ENCODE measurements at places on chromosomes 7 and 10.

GRCh38 chr10:77074104-77074624, 563.4 kb downstream of the KCNMA1 start:
- DNase-seq, result no peak

GRCh38 chr7:134388336-134389019, 70.4 kb downstream of the AKR1B1 start:
- DNase-seq, result no peak

DNA sequence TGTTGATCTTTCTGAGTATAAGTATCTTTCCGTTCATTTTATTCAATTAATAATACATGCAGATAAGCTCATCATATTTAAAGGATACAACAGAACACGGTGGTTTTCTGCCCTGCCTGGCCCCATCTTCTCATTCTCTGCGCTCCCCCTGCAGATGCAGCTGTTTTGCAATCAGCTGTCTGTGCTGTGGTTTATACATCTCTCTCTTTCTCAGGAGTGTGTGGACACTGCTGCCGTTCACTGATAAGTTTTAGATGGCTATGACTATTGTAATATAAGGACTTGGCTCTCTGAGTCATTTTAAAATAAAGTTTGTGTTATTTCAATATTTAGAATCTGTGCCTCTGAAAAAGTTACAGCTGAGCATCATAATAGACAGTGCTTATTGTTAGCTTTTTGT, 54.5 kb downstream of the CUL1 start:
- DNase-seq, result no peak

DNA sequence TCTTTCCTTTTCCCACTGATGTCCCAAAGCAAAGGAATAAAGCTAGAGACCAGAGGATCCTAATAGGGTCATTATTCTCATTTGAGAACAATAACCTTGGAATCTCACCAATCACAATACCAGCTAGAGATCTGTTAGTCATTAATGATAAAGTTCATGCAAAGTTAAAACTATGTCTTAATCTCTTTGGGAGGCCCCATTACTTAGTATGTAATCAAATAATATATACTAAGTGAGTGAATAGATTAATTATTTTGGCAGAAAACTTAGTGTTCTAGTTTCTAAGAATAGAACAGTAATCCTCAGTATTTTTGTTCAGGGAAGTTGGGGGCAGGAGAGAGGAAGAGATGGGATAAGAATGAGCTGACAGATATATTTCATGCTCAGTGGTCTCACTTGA, 227.2 kb downstream of the MTERF1 start:
- no peak for DNase-seq

DNA sequence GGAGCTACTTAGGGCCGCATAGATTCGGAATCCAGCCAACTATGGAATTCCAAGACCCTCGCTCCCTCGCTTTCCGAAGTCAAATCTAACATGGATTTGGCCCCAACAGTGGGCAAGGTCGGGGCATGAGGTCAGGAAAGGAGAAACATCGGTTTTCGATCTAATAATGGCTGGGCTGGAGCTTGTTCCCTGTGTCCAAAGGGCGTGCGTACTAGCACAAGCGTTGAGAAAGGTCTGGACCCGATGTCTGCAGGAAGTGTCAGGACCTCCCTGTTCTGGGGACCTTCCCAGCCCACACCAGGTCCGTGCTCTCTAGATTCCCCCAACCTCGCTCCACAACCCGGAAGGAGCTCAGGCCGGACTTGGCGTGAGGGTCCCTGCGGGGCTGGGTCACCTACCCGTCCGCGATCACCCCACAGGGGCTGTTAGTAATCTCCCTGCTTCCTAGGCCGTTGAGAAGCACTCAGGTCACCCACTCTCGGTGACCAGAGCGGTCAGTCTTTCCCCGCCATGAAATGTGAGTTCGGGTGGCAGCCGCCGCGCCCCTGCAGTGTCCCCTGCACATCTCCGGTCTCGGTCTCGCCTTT, 4.8 kb downstream of the FEZF1 start:
- no peak for DNase-seq

- no peak for DNase-seq
Observed at GRCh38 chr10:88764110-88764509, 4.3 kb downstream of the LIPN start.

- DNase-seq, result no peak
Observed at GRCh38 chr10:66627156-66627555, 298.7 kb upstream of the LRRTM3 start.

DNA sequence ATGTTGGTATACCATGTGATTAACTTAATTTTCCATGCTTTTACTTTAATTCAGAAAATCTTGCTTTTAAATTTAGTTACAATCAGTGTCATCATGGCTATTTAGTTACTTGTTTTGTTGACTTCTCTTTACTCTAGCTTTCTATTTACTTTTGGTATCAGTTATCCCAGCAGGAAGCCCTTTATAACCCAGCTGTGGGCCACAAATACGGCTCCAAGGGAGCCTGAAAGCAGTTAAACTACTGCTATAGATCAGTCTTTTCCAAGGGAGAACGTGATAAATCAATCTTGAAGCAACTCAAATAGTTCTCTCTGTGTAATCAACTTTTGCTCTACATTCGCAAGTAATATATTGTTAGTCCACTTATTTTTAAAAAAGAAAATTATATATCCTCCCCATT, 287.4 kb downstream of the CACNA2D1 start:
- no peak for DNase-seq

Data from BJ (cell line).